ENCODE measurements at places on chromosomes 7 and 10.

GRCh38 chr7:2523461-2523936 is 3.9 kb downstream of the LFNG start:
- no peak for DNase-seq

DNA sequence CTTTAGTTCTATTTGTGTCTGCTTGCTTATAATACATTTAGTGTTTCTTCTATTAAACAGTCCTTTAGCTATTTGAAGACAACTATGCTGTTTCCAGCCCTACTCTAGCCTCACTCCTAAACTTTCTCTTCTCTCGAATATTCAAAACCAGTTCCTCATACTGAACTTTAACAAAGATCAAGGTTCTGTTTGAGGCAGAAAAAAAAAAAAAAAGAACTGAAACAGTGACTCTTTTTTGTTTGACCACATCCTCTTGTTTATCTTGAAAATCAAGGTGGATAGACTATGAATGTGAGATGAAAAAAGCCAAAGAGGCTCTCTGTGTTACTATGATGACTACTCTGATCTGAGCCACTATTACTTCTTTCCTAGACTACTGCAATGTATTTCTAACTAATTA is 154.3 kb downstream of the ZNF365 start:
- no peak for DNase-seq

- no peak for DNase-seq
These were observed 336.9 kb downstream of the ADARB2 start for GRCh38 chr10:1400101-1401070.

- DNase-seq: no peak
These were observed 102.6 kb upstream of the DDC start for GRCh38 chr7:50667789-50668226.

GRCh38 chr7:134396031-134396430 is 62.9 kb downstream of the AKR1B1 start:
- no peak for DNase-seq

- DNase-seq: no peak
These were observed 196.5 kb downstream of the PHF14 start for GRCh38 chr7:11170175-11170574.

- DNase-seq: no peak
These were observed 4.4 kb downstream of the MYL7 start for GRCh38 chr7:44136731-44137130.

GRCh38 chr7:55202150-55202913 is 162.8 kb upstream of the LANCL2 start:
- DNase-seq: no peak

- peak; percentile 34 for DNase-seq
These were observed 56.1 kb upstream of the PDLIM1 start for GRCh38 chr10:95346715-95347401.

GRCh38 chr7:111090846-111091245 is at the start of gene LRRN3:
Gene LRRN3 (plus strand): TSS chr7:111091127. CDS start chr7:111122773, 31,646 bp downstream.
- peak; percentile 26 for DNase-seq

DNA sequence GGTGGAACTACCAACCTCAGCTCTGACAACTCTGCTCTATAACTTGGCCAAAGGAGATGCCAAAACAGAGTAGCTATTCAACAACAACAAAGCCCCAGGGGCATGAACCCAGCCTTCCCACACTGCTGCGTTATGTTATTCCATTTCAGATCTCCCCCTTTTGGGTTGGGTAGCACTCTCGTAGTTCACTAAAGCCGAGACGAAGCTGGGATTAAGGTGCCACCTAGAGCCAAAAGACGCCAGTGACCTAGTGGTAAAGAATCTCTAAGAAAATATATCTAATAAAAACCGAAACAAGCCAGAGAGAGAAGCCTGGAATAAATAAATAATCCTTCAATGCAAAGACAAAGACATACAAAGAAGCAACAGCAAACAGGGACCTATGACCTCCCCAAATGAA is 217.3 kb downstream of the HERPUD2 start:
- no peak for DNase-seq

DNA sequence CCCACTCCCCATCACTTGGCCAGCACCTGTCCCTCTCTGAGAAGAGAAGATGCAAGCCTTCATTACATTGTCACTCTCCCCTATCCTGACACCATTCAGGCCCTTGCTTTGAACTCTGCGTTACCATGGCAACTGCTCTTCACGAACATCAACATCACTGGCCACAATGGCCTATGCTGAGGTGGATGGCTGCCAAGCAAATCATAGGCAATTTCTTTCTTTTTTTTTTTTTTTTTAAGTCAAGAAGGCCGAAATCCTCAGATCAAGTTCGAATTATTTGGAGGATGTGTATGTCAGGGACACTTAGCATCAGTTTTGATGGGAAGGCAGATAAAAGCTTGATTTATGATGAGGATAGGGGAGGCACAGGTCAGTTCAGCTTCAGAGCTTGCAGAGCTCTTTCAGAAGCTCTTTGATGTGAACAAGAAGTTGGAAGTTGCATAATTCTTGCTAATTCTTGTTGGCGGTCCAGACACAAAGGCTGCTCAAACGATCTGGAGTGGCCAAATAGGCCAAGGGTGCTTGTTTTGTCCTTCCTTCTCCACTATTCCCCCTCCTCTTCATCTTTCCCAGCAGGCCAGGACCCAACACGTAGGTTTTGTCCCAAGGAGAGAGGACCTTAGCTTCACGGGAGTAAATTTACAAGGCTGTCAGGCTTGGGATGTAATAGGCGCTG is 179.9 kb upstream of the NPVF start:
- DNase-seq: no peak

GRCh38 chr7:142750321-142750938 is 1.2 kb downstream of the PRSS1 start:
- no peak for DNase-seq

- DNase-seq: peak; percentile 68
These were observed 89.2 kb upstream of the PFKP start for GRCh38 chr10:2978111-2978510.
